ENCODE measurements at places on chromosomes 5 and 9. TPM values are rescaled to one million over a fixed set of nuclear protein-coding genes. Genes with fewer than 3 reads are reported as not detected.
A peak's percentile ranks its signal among the peaks of the same experiment; 100 is the strongest.

Gene ADAMTSL1
- total RNA-seq = 23.7 TPM

Gene NR5A1
- not detected for total RNA-seq

Gene ADGRD2
- total RNA-seq = not detected

Gene DDX46
- 25.5 TPM for total RNA-seq

Gene PROB1
- 1.8 TPM for total RNA-seq

DNA sequence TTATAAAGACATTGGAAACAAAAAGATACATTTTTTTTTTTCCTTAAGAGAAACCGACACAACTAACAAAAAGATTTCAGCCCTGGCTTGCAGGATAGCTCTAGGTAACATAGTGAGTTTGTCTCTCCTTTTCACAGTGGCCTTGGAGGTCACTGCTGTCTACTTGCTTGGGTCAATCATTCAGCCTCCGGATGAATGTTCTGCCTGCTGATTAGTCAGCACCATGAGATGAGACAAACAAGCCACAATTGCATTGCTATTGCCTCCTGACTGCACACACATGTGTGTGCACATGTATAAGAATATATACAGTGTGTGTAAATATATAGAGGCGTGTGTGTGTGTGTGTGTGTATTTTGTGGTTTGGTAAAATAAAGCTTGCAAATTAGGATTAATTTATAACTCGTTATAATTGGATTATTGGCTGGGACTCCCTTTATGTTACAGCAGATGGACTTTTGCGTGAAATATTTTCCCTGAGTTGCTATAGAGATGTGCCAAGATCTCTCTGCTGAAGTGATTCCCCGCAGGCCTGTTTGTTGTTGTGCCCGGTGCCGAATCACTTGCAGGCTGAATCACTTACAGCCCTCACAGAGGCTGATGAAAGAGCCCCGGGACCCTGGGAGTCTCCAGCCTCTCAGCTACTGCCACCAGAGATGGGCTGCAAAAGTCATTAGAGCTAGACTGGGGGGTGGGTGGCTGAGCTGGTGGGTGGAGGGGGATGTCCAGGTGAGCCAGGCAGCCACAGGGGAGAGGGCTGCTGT, 161.2 kb downstream of the FGF18 start:
- H3K27ac ChIP-seq = no peak overlapping the region
- no peak for DNase-seq
- peaks cover 15% of the 10 kb centered on the region for H3K4me1 ChIP-seq

GRCh38 chr9:98993570-98993945, 49.9 kb downstream of the COL15A1 start:
- H3K4me3 ChIP-seq = no peak overlapping the region
- peaks cover 50% of the 10 kb centered on the region for H3K4me1 ChIP-seq
- no peak overlapping the region for H3K27ac ChIP-seq

DNA sequence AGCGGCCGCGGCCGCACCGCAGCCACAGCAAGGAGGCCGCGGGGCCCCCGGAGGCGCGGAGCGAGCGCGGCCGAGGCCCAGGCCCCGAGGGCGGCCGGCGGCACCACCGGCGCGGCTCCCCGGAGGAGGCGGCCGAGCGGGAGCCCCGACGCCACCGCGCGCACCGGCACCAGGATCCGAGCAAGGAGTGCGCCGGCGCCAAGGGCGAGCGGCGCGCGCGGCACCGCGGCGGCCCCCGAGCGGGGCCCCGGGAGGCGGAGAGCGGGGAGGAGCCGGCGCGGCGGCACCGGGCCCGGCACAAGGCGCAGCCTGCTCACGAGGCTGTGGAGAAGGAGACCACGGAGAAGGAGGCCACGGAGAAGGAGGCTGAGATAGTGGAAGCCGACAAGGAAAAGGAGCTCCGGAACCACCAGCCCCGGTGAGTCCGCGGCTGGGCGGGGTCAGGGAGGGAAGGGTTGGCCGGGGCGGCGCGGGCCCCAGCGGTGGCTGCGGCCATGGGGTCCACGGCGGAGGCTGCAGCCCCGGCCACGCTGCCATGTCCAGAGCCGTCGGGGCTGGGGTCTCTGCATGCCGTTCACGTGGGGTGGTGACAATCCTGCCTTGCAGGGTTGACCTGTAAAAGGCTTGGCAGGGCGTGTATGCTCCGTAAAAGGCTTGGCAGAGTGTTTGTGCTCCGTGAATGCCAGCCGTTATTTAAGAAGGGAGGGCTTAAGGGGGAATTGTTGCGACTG, 146.0 kb downstream of the CACNA1B start:
- no peaks in the 10 kb centered on the region for H3K4me1 ChIP-seq
- H3K4me3 ChIP-seq = peak overlapping the region; percentile 36
- H3K36me3 ChIP-seq = no peaks in the 10 kb centered on the region
- H3K27me3 ChIP-seq = peaks cover 69% of the 10 kb centered on the region
- no peak for DNase-seq
- H3K27ac ChIP-seq = no peak overlapping the region

GRCh38 chr5:128101676-128102075, 18.1 kb downstream of the SLC12A2 start:
- no peak overlapping the region for H3K27ac ChIP-seq
- no peak overlapping the region for H3K4me3 ChIP-seq
- H3K36me3 ChIP-seq = no peaks in the 10 kb centered on the region

DNA sequence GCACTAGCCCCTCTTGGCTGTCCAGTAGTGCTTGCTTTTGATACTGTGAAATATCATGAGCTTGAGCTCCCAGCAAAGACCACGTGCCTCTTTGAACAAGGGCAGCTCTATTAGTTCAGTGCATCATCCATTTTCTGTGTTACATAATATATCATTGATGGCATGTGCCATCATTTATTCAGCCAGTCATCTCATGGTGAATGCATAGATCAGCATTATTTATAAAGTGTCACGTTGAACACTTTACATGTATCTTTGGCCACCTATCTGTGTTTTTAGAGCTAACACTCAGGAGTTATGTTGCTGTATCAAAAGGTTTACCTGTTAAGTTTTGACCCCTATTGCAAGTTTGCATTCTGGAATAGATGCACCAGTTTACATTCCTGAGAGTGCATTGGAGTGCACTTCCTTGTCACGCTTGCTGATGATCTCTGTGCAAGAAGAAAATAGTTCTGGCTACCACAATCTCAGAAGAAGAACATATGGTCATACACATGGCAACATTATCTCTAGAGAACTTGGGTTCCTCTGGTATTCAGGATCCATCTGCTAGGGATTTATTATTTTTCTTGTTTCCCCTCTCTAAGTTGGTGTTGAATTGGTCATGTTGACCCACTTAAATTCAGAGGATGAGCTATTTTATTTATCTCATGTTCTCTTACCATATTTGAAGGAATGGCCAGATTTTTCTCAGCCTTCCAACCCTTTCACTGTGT, 120.9 kb downstream of the SH3GL2 start:
- no peak overlapping the region for H3K4me3 ChIP-seq
- no peaks in the 10 kb centered on the region for H3K36me3 ChIP-seq
- no peak overlapping the region for H3K27ac ChIP-seq
- no peaks in the 10 kb centered on the region for H3K4me1 ChIP-seq

DNA sequence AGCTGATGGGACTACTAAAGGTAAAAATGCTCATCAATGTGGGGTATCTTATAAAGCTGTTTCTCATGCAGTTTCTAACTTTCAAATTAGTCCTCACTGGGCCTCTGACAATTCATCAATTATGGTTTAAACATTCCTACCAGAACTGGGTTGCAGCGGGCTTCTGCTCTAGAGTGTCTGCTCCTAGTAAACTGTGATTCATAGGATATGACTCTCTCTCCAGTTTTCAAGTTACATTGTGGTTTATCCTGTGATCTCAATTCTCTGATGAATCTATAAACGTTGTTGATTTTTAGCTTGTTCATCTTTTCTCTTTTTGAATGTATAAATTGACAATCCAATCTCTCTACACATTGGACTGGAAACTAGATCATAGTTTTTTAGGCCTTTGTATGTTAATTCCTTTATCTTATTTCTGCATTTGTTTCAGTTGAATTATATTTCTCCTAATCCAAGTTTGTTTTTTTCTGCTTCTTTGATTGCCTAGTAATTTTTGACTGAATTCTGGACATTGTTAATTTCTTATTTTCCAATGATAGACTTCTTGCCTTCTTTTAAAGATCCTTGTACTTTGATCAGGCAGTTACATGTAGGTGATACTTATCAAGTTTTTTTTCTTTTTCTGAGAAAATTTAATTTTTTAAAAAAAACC, 822.6 kb downstream of the TLE1 start:
- H3K27ac ChIP-seq = no peak overlapping the region
- no peaks in the 10 kb centered on the region for H3K4me1 ChIP-seq
- H3K4me3 ChIP-seq = no peak overlapping the region
- H3K36me3 ChIP-seq = no peaks in the 10 kb centered on the region

DNA sequence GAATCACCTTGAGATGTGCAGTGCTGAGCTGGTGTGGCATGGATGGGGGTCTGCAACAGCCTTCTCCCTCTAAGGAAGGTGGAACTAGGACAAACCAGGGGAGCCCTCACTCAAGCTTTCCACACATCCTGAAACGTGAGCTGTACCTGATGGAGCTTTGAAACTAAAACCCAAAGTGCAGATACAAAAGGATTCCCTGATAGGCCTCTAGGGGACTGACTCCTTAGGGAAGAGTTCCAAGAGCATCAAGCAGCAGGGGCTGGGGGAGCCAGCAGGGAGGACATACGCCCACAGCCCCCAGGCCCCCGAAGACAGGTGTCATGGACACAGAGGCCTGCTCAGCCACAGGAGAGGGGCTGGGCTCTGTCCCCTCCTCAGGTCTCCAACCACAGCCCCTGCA, 17.7 kb downstream of the ARHGEF37 start:
- H3K36me3 ChIP-seq = peaks cover 54% of the 10 kb centered on the region
- no peak overlapping the region for H3K27ac ChIP-seq
- H3K27me3 ChIP-seq = no peaks in the 10 kb centered on the region
- H3K4me3 ChIP-seq = no peak overlapping the region
- H3K4me1 ChIP-seq = peaks cover 8% of the 10 kb centered on the region

GRCh38 chr9:127336506-127337352, 60.2 kb upstream of the SLC2A8 start:
- no peaks in the 10 kb centered on the region for H3K27me3 ChIP-seq
- DNase-seq = no peak
- peaks cover 32% of the 10 kb centered on the region for H3K4me1 ChIP-seq
- H3K27ac ChIP-seq = peak overlapping the region; percentile 71
- H3K4me3 ChIP-seq = no peak overlapping the region

GRCh38 chr5:170813231-170813630, 29.7 kb downstream of the GABRP start:
- H3K27ac ChIP-seq = no peak overlapping the region
- H3K4me3 ChIP-seq = no peak overlapping the region
- no peaks in the 10 kb centered on the region for H3K4me1 ChIP-seq
- H3K27me3 ChIP-seq = no peaks in the 10 kb centered on the region
- no peaks in the 10 kb centered on the region for H3K36me3 ChIP-seq

DNA sequence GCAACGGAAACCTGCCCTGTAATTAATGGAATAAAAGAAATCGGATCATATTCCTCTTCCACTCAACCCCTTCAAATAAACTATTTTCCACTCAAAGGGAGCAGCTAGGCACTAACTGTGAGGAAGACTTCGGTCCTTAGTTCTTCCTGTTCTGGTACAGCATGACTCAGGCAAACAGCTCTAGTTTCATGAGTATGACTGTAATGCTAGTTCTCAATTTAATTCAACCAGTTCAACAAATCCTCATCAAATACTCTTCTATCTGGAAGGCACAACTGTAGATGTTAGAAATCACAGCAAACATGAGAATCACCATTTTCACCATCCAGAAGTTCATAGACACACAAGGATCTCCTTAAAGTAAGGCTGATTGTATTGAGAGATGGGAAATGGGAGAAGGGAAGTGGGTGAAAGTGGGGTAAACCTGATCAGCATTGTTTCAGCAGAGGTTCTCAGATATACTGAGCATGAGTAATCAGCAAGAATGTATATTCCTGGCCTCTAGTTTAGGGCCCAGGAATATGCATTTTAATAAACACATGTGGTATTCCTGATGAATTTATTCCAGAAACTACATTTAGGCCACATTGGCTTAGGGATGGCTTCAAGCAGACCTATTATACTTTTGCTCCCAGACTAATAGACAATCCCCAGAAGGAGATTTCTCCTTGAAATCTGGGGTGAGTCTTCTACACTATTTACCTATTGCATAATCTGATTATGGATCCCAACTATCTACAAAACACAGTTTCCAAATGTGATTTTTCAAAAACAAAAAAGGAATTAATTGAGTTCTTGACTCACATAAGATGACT, 141.1 kb upstream of the SLC12A2 start:
- DNase-seq = no peak
- H3K36me3 ChIP-seq = no peaks in the 10 kb centered on the region
- no peaks in the 10 kb centered on the region for H3K4me1 ChIP-seq
- H3K27me3 ChIP-seq = no peaks in the 10 kb centered on the region

DNA sequence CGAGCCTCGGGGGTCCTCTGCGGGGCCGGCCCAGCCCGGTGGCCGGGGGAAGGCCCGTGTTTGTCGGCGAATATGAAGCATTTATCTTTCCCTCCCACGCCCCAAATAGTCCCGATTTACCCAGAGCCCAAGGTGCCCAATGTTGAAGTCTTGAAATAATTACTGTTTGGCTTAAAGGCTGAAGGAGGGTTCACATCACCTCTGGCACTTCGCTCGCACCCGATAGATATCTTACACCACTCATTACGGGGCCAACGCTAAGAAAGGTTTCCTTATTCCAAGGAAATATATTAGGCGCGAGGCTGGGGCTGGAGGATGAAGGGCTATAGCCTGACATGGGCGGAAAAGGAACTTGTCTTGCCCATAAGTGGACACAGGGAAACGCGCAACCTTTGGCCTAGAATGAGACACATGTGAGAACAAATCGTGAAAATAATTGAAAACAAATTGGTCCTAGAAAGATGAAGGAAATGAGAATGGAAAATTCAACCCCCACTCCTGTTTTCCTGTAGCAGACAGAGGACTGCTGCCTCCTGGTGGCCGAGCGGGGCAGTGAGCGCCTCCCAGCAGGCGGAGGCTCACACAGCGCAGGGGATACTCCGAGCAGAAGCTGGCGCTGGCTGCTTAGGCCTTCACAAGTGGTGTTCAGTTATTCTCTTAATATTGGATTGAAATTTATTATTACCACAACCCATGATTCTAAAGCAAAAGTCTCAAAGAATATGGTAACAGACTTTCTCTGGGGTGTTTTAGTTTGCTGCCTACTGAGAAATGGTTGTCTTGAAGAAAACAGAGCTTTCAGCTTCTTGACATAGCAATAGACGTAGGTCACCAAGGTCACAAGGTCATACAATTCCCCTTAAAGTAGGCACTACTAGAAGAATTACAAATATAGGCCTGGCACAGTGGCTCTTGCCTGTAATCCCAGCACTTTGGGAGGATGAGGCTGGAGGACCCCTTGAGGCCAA, 7.9 kb downstream of the CCL21 start:
- H3K4me3 ChIP-seq = peak overlapping the region; percentile 56
- H3K27me3 ChIP-seq = no peaks in the 10 kb centered on the region
- H3K36me3 ChIP-seq = no peaks in the 10 kb centered on the region
- H3K27ac ChIP-seq = peak overlapping the region; percentile 73

DNA sequence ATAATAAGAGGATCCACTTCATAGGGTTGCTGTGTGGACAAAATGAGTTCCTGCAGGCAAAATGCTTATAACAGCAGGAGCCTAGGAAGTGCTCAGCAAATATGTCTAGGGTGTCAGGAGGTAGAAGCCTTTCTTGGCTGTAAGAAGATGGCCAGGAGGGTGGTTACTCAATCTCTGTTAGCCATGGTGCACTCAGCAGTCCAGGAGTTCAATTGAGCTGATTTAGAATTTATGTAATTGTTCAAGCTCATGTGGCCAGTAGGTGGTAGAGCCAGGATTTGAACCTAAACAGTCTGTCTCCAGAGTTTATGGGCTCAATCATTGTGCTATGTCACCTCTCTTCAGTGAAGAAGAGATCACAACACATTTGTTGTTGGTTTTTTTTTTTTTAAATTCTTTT, 381.2 kb downstream of the KIF4B start:
- no peak overlapping the region for H3K4me3 ChIP-seq
- DNase-seq = no peak
- no peaks in the 10 kb centered on the region for H3K36me3 ChIP-seq
- H3K27ac ChIP-seq = no peak overlapping the region

Data from esophagus squamous epithelium (tissue), 5 donors.